ENCODE measurements at places on chromosomes 4 and X.
A peak's percentile ranks its signal among the peaks of the same experiment; 100 is the strongest.

GRCh38 chrX:65642914-65643491, 24.5 kb upstream of the MSN start:
- DNase-seq = no peak

- peak; percentile 16 for DNase-seq
Measured at GRCh38 chr4:7425124-7425523, 9.6 kb downstream of the PSAPL1 start.

DNA sequence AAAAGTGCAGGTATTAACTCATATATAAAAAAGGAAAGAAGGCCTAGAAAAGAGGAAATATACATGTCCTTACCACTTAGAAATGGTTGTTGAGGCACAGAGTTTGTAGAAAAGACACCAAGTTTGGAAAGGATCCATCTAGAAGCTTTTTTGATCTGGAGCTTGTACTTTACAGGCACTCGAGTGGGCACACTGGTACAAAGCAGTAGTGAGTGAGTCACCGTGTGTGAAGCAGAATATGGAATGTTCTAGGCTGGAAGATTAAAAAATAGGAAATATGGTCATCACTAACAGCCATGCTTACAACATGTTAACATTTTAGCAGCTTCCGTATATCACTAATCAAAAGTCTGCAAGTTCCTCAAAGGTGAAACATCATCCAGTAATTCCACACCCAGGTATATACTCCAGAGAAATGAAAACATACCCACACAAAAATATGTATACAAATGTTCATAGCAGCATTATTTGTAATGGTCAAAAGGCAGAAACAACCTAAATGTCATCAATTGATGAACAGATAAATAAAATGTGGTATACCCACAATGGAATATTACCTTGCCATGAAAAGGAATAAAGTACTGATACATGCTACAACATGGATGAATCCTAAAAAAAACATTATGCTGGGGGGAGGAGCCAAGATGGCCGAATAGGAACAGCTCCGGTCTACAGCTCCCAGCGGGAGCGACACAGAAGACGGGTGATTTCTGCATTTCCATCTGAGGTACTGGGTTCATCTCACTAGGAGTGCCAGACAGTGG, 69.5 kb downstream of the FRYL start:
- no peak for DNase-seq

DNA sequence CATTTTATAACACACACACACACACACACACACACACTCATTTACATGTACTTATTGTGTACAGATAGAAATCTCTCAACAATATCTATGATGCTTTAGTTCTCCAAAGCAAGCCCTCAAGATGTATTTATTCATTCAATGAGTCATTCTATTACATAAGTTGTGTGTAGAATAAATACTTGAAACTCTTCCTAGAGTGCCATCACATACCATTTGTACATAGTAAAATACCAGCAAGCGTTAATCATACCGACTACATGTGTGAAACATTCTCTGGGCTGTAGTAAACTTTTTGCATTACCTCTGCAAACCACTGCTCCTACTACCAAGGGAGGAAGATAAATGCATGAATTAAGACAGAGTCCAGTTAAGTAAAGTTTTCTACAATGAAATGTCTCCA, 70.9 kb downstream of the EPHA5 start:
- DNase-seq = no peak

GRCh38 chrX:13775837-13776236, 41.1 kb downstream of the GPM6B start:
- DNase-seq = no peak

DNA sequence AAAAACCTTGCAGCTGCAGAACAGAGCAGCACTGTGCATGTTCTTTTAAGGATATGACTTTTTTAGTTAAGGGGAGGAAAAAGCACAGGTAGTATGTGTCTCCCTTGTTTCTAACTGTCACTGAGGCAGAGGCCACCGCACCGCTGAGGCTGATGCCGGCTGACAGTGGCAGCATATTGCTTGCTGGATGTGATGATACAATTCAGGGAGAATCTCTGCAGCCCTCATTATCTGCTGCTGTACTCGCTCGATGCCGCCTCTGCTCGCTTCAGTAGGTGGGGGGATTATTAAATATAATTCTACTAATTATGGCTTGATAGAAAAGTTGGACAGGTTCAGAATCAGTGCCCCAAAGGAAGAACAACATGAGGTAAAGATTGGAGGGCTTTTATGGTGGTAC, 378.8 kb upstream of the NOCT start:
- no peak for DNase-seq

DNA sequence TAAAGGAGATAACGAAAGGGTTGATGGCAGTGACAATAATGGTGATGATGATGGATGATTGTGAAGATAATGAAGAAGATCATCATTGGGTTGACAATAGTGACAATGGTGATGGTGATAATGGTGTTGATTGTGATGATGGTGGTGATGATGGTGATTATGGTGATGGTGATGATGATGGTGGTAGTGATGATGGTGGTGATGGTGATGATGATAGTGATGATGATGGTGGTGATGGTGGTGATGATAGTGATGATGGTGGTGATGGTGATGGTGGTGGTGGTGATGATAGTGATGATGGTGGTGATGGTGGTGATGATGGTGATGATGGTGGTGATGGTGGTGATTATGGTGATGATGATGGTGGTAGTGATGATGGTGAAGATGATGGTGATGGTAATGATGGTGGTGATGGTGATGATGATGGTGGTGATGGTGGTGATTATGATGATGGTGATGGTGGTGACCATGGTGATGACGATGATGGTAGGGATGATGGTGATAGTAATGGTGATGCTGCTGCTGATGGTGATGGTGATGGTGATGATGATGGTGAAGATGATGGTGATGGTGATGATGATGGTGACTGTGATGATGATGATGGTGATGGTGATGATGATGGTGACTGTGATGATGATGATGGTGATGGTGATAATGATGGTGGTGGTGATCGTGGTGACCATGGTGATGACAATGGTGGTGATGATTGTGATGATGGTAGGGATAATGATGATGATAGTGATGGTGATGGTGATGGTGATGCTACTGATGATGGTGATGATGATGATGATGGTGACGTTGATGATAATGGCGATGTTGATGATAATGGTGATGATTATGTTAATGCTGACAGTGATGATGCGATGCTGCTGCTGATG, 61.6 kb upstream of the NKX1-1 start:
- no peak for DNase-seq

DNA sequence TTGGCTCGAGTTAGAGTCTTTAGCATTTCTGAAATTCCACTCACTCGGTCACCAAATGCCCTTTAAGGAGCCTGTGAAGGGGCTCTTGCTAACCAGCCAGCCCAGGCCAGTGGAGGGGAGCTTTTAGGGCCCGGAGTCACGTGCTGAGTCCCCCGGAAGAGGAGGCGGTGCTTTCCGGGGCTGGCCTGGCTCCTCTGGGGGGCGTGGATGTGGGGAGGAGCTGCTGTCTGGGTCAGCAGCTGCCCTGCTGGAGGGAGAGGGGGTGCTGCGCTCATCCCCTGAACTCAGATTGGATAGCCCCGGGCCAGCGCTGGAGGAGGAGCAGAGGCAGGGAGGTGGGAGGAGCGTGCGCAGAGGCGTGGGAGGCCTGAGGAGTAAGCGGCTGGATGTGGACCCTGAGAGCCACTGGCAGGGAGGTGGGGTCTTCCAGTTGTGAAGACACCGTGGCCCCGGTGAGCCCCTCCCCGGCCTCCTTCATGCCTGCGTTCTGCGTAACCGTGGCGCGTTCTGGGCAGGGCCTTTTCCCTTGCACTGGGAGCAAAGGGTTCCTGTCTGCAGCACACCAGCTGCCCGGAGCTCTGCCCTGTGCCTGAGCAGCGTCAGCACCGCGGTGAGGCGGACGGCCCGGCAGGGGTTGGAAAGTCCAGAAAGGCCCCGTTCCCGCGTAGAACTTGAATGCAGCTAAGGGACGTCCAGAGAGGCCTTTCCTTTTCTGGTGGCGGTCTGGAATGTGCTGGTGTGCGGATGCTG, 19.7 kb downstream of the MAEA start:
- DNase-seq = peak; percentile 99

DNA sequence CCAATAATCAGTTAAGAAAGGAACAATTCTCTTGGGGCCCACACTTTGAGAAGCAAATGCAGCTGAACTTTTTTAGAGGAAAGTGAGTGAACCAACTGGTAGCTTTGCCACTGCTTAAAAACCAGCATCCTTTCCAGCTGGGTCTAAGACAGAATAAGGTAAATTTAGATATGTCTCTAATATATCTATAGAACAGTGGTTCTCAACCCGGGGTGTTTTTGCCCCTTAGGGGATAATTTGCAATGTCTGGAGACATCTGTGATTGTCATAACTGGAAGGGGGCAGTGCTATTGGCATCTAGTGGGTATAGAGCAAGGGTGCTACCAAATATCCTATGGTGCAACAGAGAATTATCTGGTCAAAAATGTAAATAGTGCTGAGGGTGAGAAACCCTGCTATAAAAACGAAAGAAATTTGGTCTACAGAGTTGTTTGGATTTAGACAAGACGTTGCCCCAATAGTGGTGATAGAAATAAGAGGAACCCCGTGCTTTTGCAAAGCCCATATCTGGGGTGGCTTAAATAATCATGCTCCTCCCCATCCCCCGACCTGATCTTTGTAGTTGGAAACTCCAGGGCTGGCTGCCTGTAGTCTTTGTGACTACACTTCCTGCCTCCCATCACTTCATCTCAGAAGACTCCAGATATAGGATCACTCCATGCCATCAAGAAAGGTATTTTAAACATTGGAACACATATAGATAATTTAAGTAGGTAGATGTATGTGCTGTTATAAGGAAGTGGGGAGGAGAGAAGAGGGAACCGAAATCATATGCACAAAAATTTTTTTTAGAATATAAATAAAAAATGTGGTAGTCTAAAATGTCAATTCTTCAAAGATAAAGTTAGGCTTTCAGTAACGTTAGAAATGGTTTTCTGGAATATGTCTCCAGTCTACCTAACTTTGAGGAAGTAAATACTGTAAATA, at the start of gene TLR7:
Gene TLR7 (plus strand): TSS at position 622 of the 927 bp plus-strand sequence. CDS start 507 bp downstream, outside the sequence.
- no peak for DNase-seq

- no peak for DNase-seq
Measured at GRCh38 chr4:7021930-7022664, 21.1 kb upstream of the TADA2B start.

GRCh38 chr4:174983128-174983750, 65.1 kb downstream of the ADAM29 start:
- no peak for DNase-seq

DNA sequence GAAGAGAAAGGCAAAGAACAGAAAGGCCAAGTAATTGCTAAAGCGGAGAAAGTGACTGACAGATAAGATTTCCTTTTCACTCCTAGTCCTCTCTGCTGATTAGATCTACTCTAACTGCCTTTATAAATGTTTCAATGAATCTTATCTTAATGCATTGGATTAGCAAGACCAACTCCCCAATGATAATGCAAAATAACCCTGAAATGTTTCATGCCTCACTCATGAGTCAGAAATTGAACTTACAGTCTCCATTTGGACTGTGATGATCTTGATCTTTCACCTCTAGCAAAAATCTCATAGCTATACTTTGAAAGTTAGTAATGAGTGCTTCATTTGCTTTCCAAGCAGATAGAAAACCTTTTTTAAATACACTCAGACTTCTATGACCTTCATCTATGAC, 26.5 kb downstream of the SLC10A7 start:
- DNase-seq = no peak

DNA sequence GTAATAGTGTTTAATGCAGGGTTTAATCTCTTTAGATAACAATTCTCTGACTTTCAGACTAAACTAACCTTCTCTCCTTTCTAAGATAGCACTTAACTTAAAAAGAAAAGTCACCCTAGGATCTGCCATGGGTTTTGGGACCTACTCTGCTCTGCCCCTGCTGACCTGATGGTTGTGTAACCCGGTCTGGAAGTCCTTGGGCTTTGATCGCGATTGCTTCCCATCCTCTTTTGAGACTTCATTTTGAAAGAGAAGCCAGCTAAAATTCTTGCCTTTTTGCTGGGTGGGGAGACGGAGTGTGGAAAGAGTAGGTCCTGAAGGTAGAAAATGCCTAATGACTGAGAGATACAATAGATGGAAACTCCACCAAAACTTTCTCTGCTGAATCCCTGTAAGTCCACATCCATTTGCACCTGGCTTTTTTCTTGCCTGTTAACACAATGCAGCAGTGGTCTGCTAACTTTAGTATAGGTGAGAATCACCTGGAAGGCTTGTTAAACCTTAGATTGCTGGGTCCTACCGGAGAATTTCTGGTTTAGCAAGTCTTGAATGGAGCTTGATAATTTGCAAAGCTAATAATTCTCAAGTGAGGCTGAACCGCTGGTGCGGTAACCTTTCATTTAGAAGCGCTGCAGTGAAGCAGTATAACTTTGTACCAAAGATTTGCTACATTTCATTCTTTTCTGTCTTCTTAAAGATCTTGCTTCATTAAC, 45.6 kb upstream of the CCSER1 start:
- DNase-seq = no peak

DNA sequence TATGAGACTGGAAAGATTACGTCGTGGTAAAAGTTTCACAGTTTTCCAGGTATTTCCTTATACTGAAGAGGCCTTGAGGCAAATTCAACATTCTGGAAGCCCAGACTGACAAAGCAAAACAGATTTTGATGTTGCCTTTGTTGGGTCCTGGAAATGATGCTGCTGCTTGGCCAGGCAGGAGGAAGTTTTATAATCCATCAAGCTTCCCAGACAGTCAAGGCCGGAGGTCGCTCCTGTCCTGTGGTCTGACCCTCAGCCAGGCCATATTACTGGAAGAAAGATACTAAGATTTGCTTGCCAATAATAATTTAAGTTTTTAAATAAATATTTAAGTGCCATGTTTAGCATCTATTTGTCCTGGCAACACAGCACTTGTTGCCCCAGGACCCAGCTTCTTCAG, 63.4 kb downstream of the TAPT1 start:
- no peak for DNase-seq

GRCh38 chr4:182825786-182826185, 91.4 kb downstream of the DCTD start:
- DNase-seq = no peak

DNA sequence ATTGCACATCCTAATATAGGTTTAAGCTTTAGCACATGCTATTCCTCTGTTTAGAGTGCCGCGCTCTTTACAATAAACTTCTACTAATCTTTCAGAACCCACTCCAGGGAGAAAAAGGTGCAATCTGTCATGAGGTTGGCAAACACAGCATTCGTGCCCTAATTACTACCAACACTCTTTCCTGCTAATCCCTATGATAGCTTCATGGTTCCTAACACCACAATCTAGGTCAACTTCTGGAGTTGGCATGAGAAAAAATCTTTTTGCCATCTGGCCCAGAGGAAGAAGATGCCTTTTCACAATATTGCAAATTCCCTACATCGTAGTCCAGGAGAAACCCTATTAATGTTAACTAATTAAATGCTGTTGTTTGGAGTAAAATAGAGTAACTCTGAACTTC, 39.6 kb downstream of the TMA16 start:
- DNase-seq = no peak

- DNase-seq = no peak
Measured at GRCh38 chrX:124592744-124593143, 246.4 kb downstream of the SH2D1A start.

- DNase-seq = no peak
Measured at GRCh38 chr4:66693694-66694093, 851.6 kb downstream of the CENPC start.

GRCh38 chr4:54840992-54841768, 183.4 kb downstream of the KIT start:
- peak; percentile 11 for DNase-seq
